ENCODE measurements at places on chromosomes 11 and 22.

GRCh38 chr22:30889996-30890480 is 78.5 kb downstream of the MORC2 start:
- DNase-seq: no peak

GRCh38 chr22:22200569-22201184 is 43.9 kb upstream of the VPREB1 start:
- DNase-seq: no peak

GRCh38 chr11:116787436-116787785 is 412 bp downstream of the ZPR1 start:
- no peak for DNase-seq

GRCh38 chr11:65473278-65473860 is 25.5 kb upstream of the MALAT1 start:
- DNase-seq: no peak

DNA sequence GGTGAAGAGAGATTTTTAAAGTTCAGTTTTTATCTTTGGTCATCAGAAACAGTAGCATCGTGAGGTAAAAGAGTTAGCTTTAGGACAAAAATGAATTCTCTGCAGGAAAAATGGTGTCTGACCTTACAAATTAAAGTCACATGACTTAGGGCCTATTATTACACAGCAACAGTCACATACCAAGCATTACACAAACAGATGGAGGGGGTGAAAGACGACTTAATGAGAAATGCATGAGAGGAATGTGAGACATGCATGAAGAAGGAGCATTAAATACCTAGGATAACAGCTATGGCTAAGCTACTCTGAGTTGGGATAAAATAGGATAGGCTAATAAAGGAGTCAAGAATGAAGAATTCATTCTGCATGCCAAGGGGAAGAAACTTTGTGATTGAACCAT is 77.5 kb downstream of the BLID start:
- no peak for DNase-seq

- no peak for DNase-seq
Measured at GRCh38 chr11:130037058-130037457, 32.6 kb upstream of the APLP2 start.

DNA sequence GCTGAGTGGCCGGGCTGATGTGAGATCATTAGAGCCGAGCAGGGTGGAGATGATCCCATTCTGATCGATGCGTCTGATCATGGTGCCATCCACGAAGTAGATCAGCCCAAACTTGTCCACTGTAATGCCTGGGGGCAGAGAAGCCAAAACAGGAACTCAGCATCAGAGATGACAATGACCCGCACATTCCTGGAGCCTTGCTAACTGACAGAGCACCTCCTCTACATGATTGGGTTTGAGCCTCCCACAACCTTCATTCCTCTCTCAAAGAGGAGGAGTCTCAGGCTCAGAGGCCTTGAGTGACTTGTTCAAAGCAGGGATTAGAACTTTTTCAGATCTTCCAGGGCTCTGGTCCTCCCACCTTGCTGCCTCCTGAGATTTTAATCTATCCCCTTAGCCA is 133.7 kb upstream of the NARS2 start:
- no peak for DNase-seq

GRCh38 chr11:107566569-107566968 is 1.0 kb upstream of the ALKBH8 start:
- DNase-seq: no peak

DNA sequence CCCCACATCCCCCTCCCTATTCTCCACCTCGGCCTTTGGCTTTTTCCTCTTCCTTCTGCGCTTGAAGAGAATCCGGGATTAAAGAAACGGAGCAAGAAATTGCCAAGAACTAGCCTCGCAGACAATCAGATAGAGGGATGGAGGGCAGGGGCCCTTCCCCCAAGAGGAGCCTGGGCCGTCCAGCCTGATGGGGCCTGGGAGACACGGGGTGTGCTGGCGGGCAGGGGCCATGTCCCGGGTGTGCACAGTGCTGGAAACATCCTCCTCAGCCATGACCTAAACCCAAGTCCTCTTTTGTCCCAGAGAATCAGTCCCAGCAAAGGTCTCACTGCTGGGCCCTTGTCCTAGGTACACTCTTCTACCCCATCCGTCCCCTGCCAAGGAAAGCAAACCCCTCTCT is 47.7 kb upstream of the LMO1 start:
- no peak for DNase-seq

DNA sequence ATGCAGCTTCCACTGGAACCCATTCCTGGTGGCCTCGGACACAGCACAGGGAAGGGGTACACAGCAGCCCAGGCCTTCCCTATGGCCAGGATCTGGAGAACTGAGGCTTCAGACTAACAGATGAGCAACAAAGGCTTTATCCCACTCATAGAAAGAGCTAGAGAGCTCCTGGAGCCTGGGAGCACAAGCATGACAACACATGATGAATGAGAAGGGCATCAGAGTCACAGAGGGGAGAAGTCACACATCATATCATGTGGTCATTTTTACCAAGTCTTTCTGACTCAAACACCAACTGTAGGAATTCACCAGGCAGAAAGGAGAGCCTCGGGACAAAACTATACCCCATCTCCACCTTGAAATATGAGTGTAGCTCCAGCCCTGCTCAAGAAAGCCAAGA is 43.2 kb downstream of the NRXN2 start:
- no peak for DNase-seq

GRCh38 chr22:43841742-43842141 is 20.6 kb downstream of the SULT4A1 start:
- no peak for DNase-seq

- DNase-seq: no peak
Measured at GRCh38 chr22:31302006-31302405, 9.7 kb upstream of the PIK3IP1 start.

DNA sequence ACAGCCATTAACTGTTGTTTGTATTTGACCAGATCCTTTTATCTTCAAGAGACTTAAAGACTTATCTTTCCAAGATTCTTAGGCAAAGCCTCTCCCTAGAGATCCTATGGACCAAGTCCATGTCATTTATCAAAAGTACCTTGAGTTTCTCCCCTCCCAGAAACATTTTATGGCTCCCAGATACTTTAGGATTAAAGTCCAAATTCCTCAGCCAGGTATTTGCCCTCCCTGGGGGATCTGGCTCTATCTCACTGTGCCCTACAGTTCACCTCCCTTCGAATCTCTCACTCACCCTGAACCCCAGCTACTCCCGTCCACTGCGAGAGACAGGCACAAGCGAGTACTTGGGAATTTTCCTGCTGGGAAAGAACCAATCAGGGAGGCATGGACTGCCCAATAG is 11.9 kb downstream of the MS4A8 start:
- DNase-seq: no peak

DNA sequence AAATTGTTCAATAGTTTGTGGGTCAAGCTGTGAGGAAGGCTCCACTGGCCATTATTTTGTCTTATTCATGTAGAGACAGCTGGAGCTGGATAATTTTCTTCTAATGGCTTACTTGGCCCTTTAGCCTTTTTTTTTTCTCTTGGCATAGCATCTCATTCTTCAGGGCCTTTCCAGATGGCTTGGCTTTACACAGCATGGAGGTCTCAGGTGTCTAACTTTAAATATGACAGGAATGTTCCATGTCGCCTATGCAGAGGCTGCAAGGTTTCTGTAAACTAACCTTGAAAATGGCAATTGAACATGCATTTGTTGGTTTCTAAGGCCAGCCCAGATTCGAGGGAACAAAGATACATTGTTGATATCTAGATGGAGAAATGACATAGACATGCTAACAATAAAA is 247.9 kb upstream of the CNTN5 start:
- no peak for DNase-seq

DNA sequence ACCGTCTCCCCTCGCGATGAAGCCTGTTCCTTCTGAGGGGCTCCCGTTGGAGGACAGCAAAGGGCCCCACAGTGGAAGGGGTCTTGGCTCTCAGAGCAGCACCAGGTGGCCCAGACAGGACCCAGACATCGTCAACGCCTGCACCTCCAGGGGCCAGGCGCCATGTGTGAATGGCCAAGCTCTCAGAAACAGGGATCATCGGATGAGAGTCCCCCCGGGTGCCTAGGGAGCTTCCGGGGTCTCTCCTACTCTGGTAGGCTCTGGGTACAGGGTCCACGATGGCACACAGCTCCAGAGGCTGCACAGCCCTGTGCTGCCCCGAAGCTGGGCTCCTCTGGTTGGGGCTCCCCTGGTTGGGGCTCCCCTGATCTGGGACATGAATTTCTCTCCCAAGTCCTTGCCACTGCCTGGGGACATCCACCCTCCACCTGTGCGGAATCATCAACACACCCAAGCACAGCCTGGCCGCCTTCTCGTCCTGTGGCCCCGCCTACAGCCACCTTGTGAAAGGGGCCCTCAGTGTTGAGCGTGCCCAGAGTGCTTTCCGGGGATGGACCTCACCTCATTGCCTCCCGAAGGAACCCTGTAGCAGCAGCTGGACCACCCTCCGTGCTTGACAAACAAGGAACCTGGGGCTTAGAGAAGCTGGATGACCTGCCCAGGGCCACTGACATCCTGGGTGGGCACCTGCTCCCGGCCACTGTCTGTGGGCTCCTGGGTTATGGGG is 929.0 kb downstream of the BRD1 start:
- DNase-seq: no peak

All from CD4-positive, alpha-beta T cell (primary cell).